Activated gamma-delta T cell treated with anti-CD3 and anti-CD28 coated beads, Interleukin-2, amount 50 U/mL, for 16 hours (primary cell): ENCODE measurements at places on chromosomes 1 and 21.

- DNase-seq, result no peak
Observed at GRCh38 chr1:41939194-41939593, 20.5 kb upstream of the HIVEP3 start.

- no peak for DNase-seq
Observed at GRCh38 chr1:202249846-202250245, 56.2 kb downstream of the LGR6 start.

GRCh38 chr1:100065183-100065968 lies 67.4 kb downstream of the SASS6 start:
- DNase-seq, result no peak

DNA sequence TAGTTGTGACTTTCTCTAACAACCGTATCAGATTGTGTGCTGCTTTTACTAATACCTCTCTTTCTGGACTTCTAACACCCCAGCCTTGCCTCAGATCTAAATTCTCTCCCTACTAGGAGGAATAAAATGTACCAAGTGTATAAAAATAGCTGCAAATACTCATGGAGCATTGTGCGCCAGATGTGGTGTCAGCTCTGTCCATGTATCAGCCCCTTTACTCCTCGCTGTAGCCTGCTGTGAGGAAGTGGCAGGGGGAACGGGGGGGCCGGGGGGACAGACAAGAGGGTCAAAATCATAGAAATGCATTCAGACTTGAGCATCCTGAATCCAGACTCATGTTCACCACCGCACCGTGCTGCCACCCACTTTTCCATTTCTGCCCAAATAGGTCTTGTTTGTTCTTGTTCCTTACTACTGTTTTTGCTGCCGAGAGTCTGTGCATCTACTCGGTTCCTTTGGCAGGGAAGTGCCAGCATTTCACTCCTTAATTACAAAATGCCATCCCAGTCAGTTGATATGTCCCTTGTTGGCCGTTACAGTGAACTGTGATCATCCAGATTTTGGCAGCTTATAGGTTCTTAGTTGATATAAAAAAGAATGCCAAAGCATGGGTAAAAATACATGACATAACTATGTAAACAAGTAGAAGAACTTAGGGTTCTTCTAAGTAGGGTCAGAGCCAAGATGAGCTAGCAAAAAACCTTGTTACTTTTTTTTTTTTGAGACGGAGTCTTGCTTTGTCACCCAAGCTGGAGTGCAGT lies 76.4 kb downstream of the UBE4B start:
- no peak for DNase-seq

- no peak for DNase-seq
Observed at GRCh38 chr1:150582371-150582770, 3.0 kb upstream of the MCL1 start.

- DNase-seq, result no peak
Observed at GRCh38 chr1:25684216-25684965, 67.8 kb downstream of the MAN1C1 start.

GRCh38 chr1:108573183-108573582 lies 13.3 kb downstream of the EEIG2 start:
- no peak for DNase-seq

DNA sequence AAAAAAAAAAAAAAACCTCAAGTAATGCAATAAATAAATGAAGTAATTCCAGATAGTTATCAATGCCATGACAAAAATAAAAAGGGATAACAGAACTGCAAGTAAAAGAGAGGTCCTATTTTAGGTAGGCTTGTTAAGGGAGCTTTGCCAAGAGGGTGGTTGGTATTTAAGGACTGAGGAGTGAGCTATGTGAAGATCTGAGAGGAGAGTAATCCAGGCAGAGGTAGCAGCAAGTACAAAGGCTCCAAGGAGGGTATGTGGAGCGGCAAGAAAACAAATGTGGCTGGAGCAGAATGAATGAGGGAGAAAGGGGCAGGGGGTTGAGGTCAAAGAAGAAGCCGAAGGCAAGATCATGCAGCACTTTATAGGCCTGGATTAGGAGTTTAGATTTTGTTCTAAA lies 59.9 kb upstream of the CDC42BPA start:
- no peak for DNase-seq

- no peak for DNase-seq
Observed at GRCh38 chr1:231642618-231643017, 16.0 kb downstream of the DISC1 start.

- DNase-seq, result no peak
Observed at GRCh38 chr1:180581635-180582039, 22.9 kb downstream of the OVAAL start.

DNA sequence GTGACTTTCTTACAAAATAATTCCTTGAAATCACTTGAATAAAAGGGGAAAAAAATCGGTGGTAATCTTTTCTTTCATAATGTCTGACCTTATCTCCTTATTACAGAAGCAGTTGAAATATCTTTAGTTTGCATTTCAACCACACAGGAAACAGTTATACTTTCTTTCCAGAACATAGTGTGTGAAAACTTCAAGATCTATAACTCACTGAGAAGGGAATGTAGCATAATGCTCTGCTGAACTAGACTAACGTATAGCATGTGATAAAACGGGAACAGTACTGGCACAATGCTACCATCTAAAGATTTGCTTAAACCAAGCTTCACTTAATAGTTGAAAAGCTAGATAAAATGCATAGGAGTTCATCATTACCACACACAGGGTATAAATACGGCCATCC lies 45.0 kb downstream of the VAV3 start:
- no peak for DNase-seq

- no peak for DNase-seq
Observed at GRCh38 chr1:203304391-203304918, 864 bp upstream of the BTG2 start.

GRCh38 chr1:171494076-171494475 lies 8.7 kb downstream of the PRRC2C start:
- no peak for DNase-seq
